Progenitor cell of endocrine pancreas (in vitro differentiated cells): ENCODE measurements at places on chromosomes 1 and 21. TPM values are rescaled to one million over a fixed set of nuclear protein-coding genes. Genes with fewer than 3 reads are reported as not detected.

GRCh38 chr1:1760345-1760650 is 18.0 kb downstream of the NADK start:
- DNase-seq: no peak

DNA sequence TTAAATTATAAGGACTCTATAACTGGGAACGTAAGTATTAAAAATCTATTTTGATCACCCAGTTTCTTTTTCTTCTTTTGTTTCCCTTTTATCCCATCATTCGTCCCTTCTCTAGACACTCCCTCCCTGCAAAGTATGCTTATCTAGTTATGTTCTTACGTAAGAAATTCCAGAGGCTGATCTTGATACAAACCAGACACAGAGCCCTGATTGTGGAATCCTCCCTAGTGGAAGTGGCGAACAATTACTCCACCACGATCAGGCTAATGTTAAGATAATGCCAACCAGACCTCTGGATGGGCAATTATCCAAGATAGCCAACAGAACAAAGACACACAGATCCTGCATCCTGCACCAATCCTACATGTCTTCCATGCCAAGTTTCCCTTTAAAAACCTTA is 1557.4 kb downstream of the PLA2G4A start:
- DNase-seq: no peak

- no peak for DNase-seq
These were observed 37.4 kb downstream of the LRRC52 start for GRCh38 chr1:165580931-165581871.

- DNase-seq: peak; percentile 26
These were observed 547 bp downstream of the PDPN start for GRCh38 chr1:13583966-13584791.

DNA sequence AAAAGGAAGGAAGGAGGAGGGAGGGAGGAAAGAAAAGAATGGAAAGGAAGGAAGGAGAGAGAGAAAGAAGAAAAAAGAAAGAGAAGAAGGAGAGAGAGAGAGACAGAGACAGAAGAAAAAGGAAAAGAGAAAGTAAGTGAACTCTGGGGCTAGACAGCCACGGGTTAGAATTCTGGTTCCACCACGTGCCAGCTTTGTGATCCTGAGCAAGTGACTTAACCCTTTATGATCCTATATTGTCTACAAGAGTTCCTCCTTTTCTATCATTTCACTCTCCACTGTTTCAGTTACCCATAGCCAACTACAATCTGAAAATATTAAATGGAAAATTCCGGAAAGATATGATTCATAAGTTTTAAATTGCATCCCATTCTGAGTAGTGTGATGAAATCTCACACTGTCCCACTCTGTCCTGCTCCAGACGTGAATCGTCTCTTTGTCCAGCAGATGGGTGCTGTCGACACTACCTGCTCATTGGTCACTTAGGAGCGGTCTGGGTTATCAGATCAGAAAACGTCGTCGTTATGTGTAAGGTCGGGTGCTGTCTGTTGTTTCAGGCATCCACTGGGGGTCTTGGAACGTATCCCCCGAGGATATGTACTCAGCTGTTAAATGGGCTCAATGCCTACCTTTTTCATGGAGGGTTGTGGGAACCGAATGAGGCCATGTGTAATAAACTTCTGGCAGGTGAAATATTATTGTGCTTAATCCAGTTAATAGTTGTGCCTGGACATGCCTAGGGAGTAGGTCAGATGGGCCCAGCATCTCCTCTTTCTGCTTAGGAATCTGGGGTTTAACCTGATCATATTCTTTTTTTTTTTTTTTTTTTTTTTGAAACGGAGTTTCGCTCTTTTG is 19.1 kb downstream of the TMEM51 start:
- DNase-seq: no peak

DNA sequence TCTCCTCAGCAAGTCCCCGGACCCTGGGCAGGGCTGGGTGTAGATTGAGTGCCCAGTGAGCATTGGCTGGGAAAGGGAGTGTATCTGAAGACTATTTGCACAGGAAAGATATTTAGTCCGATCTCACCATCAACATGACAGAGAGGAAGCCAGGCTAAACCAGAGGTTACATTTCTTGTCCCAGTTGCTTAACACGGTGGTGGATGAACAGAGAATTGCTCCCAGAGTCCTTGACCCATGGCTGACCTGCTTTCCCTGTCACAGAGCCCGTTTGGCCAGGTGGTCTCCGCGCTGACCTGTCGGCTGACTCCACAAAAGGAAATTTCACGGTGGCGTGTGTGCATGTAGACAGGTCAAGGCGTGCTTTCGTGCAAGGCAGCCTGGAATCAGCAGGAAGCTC is 83.5 kb downstream of the BEND5 start:
- DNase-seq: no peak

DNA sequence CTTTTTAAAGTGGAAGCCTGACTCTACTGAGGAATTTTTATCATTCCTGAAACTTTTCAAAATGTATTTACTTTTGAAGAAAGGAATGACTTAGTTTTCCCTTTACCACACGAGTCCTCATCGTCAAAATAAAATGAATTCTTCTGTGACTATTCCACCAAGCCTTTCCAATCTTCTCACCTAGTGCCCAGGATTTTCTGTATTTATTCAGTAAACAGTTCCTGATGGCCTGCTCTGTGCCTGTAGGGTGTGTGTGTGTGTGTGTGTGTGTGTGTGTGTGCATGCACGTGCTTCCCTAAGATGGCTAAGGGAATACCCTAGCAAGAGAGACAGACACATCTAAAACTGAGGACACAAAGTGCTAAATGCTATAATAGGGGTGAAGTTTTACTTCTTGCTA is 395.0 kb upstream of the USP24 start:
- no peak for DNase-seq

DNA sequence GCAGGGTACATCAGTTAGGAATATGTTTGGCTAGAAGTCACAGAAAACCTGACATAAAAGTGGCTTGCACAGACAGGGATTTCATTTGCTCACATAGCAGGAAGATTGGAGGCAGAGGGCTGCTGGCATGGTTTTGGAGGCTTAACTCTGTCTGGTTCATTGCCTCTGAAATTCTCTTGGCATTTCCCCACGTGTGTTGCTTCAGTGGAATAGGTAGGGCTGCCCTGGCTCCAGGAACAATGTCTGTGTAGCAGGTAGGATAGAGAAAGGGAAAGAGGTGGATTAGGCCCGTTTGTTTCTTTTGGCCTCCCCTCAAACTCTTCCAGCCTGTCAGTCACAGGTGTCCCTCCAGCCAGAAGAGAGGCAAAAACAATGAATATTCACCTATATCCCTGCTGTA is 20.5 kb upstream of the SIPA1L2 start:
- no peak for DNase-seq

Gene OR2L3
- not detected in 2 replicates for total RNA-seq

Gene PGBD5
- 12.6 and 16.2 TPM in 2 replicates for total RNA-seq

Gene NTMT2
- not detected in 2 replicates for total RNA-seq

Gene NBPF11
- total RNA-seq: 29.7 and 31.0 TPM in 2 replicates

Gene IVL
- not detected in 2 replicates for total RNA-seq

Gene AK4
- 12.6 and 13.8 TPM in 2 replicates for total RNA-seq

Gene RASSF5
- total RNA-seq: 7.0 and 7.9 TPM in 2 replicates

Gene GUCA2A
- not detected in 2 replicates for total RNA-seq
